ENCODE measurements at places on chromosomes 1 and 21.
A peak's percentile ranks its signal among the peaks of the same experiment; 100 is the strongest.

DNA sequence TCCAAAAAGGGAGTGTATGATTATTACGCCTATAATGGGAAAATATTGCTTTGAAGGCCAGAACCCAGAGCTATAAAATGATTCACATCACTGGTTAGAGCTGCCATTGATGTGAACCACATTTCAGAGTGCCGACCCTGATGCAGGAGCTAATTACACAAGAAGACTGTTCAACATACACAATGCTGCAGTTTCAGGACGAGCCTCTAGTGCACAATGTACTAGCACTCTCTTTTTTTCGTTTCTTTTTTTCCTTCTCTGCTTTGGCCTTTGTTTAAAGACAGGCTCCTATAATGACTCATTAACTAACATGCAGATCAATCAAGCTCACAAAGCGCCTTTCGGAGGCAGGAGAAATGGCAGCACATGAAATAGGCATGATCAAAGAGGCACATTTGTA is 66.0 kb upstream of the HMGB4 start:
- DNase-seq = no peak

DNA sequence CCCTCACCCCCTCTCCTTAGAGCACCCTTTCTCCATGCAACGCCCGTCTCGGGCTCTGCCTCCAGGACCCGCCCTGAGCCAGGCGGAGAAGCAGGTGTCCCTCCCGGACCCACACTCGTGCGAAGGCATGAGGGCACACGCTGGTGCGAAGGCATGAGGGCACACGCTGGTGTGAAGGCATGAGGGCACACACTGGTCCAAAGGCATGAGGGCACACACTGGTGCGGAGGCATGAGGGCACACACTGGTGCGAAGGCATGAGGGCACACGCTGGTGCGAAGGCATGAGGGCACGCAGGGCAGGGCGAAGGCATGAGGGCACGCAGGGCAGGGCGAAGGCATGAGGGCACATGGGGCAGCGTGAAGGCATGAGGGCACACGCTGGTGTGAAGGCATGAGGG is 5.8 kb upstream of the TMEM52 start:
- DNase-seq = no peak

- DNase-seq = no peak
Observed at GRCh38 chr1:17687145-17687544, 68.0 kb upstream of the ACTL8 start.

DNA sequence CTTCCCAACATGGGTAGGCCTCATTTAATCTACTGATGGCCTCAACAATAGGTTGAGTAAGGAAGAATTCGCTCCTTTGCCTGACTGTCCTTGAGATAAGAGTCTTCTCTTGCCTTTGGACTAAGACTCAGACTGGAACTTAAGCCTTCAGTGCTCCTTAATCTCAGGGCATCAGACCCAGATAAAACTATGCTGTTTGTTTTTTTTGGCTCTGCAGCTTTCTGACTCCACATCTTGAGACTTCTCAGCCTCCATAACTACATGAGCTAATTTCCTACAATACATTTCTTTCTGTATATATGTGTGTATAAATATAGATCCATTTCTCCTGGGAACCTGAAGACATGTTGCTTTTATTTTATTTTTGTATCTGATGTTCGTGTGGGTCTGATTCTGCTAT is 1470.7 kb upstream of the PRMT6 start:
- no peak for DNase-seq

DNA sequence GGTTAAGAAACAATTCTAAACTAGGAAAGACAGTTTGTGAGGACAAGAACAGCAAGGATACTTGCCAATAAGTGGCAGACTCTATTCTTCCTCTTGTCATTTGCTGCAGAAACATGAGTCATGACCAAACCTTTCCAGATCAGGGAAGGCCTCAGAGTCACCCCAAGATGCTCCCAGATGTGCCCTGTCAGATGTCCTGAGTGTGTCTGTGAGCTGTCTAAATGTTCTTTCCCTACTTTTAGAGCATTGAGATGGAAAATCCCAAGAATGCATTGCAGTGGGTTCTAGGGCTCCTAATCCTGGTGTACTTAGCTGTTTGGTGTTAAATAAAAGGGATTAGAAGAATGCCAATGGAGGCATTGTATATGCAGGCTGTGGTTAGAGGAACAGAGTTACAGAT is 57.5 kb upstream of the KIAA0040 start:
- no peak for DNase-seq

DNA sequence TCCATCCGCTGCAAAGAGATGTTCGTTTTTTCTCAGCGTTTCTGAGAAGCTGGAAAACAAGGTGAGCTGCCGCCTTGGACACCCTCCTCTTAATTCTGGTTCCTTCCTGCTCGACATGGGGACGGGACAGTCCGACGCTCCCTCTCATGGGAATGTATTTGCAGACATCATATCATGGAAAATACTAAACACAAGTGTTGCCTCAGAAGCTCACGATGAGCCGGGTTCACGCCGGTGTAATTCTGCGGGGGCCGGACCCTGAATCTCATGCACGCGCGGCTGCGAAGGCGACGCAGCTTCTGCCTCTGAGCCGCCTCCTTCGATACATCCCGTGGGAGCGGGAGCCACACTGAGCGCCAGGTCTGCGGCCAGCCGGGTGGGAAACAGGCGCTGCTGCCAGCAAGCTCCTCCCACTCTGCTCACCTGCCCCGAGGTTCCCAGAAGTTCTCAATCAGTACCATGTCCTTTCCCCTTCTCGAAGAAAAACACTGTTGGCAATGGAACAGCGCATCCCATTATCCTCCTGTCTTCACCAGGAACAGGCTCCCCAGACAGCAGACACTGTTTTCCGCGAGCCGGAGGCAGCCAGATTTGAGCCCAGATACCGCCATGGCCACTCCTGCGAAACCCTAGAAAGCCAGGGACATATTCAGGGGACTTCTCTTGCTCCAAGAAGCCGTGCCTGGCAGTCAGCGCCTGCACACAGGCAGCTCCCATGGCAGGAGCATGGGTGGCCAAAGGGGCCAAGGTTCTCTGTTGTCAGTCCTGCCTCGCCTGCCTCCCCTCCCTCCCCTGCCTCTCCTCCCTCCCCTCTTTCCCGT is 98.0 kb downstream of the WDR4 start:
- DNase-seq = peak; percentile 26

- DNase-seq = peak; percentile 16
Observed at GRCh38 chr1:39507230-39507928, 15.9 kb downstream of the BMP8A start.

- DNase-seq = no peak
Observed at GRCh38 chr1:38671221-38671620, 188.4 kb downstream of the RRAGC start.

DNA sequence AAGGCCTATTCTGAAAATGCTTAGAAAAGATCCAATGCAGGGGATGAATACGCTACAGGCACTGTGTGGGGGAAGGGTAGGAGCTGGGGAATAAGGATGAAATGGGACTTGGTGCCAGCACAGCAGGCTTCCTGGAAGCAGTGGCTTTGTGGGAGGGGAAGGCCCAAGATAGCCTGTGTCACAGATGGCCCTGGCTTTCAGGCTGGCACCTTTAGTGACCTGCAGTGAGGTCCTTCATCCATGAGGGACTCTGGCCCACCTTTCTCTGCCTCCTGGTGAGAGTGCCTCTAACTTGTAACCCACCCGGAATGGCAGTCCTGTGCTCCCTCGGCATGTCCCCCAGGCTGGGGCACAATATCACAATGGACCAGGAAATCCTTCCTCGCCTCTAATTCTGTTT is 919 bp downstream of the CHI3L1 start:
- DNase-seq = no peak

GRCh38 chr1:41578712-41579335 is 94.3 kb upstream of the EDN2 start:
- no peak for DNase-seq

DNA sequence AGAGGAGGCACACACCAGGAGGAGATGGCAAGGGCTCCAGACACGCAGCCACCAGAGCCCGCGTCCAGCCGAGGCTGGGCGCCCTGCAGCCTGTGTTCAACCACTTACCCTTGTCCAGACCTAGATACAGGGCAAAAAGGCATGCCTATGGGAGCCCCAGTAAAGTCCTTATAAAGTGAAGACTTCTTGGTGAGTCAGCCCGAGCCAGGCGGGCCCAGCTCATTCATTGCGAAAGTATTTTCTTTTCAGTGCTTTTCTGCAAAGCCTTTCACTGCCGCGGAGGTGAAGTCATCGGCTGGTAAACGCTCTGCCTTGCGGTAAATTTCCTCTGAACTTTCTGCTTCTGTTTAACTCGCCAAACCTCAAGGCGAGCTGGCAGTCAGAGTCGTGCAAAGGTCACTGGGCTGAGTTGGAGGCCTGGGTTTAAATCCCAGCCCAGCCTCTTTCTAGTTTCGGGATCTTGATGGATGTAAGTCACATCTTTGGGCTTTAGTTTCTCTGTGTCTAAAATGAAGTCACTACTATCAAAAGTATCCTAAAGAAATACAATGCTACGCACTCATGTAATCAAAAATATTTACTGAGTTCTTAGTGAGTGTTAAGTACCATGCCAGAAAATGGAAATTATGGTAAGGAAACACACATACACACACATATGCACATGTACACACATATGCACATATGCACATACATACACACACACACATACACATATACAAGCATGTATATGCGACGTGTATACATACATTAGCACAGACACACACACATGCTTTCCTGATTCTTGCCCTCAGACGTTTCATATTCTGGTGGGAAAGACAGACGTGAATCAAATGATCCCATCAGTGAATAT is 54.7 kb upstream of the IFFO2 start:
- DNase-seq = no peak

GRCh38 chr1:66327588-66327987 is 206.4 kb upstream of the SGIP1 start:
- no peak for DNase-seq

GRCh38 chr1:107286125-107286524 is 145.3 kb downstream of the NTNG1 start:
- DNase-seq = no peak

GRCh38 chr1:183226361-183226760 is 40.3 kb downstream of the LAMC2 start:
- DNase-seq = no peak

Measured in NCI-H1092 treated with DMSO at 0.1 percent for 48 hours (cell line).